ENCODE measurements at places on chromosomes 12 and 14. TPM values are rescaled to one million over a fixed set of nuclear protein-coding genes. Genes with fewer than 3 reads are reported as not detected.
A peak's percentile ranks its signal among the peaks of the same experiment; 100 is the strongest.

DNA sequence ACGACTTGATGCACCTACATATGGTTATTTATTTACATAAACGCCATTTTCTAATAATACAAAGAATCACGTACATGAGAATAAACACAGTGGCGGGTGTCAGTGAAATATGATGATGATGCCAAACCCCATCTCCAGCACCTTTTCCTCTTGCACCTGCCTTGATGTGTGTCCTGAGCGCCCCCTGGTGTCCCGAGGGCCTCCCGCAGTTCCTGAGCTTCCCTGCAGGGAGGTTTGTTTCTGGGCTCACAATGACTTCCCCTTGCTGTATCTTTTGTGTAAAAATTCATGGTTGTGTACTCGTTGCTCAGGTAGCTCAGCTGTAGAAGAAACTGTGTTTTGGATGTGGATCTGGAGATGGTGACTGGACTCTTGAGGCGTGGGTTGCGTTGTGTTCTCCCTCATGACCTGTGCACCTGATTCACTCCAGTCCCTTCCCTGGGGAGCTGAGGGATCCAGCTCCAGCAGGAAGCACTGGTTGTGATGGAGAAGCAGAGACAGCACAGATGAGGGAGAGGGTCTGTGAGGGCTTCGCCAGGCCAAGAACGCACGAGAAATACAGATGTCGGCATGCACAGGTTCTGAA lies 1037.8 kb downstream of the TMEM121 start:
- no peak overlapping the region for H3K27ac ChIP-seq
- peak; percentile 77 for DNase-seq
- H3K4me1 ChIP-seq: no peaks in the 10 kb centered on the region

HOXC12 gene
- not detected for total RNA-seq

GRCh38 chr12:24287963-24288362 lies 338.5 kb upstream of the SOX5 start:
- no peak overlapping the region for H3K4me3 ChIP-seq
- H3K27me3 ChIP-seq: no peaks in the 10 kb centered on the region
- no peaks in the 10 kb centered on the region for H3K4me1 ChIP-seq

- H3K27ac ChIP-seq: peak overlapping the region; percentile 19
- H3K4me3 ChIP-seq: no peak overlapping the region
- H3K4me1 ChIP-seq: peaks cover 5% of the 10 kb centered on the region
- DNase-seq: no peak
- H3K27me3 ChIP-seq: no peaks in the 10 kb centered on the region
- H3K36me3 ChIP-seq: peaks cover 22% of the 10 kb centered on the region
Observed at GRCh38 chr14:24123424-24124417, 6.7 kb upstream of the FITM1 start.

DNA sequence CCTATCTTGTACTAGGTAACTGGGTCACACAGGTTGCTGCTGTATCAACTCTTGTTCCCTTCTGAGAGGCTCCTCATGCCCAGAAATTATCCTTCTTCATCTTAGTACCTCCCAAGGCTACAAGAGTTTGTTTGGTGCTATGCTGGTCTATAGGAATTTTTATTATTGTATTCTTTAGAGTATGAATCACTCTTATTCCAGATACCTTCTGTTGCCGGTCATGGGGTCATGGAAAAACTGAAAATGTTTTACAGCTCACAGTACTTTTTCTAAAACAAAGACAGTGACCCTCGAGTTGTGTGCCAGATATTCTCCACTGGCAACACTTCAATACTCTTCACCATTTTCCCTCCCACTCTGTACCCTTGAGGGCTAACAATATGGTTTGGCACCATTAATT lies 1598.0 kb upstream of the TMEM132C start:
- no peak overlapping the region for H3K4me3 ChIP-seq
- no peak for DNase-seq
- no peaks in the 10 kb centered on the region for H3K4me1 ChIP-seq
- no peaks in the 10 kb centered on the region for H3K27me3 ChIP-seq
- no peaks in the 10 kb centered on the region for H3K36me3 ChIP-seq
- no peak overlapping the region for H3K27ac ChIP-seq

- no peaks in the 10 kb centered on the region for H3K36me3 ChIP-seq
- no peaks in the 10 kb centered on the region for H3K27me3 ChIP-seq
- no peak overlapping the region for H3K27ac ChIP-seq
- H3K4me3 ChIP-seq: no peak overlapping the region
Observed at GRCh38 chr12:117404940-117405339, 43.5 kb upstream of the NOS1 start.

GRCh38 chr12:52081263-52081733 lies 1.8 kb downstream of the SMIM41 start:
- DNase-seq: no peak
- peak overlapping the region; percentile 22 for H3K27ac ChIP-seq
- peaks cover 9% of the 10 kb centered on the region for H3K36me3 ChIP-seq
- H3K4me1 ChIP-seq: peaks cover 6% of the 10 kb centered on the region

GRCh38 chr14:102538602-102539543 lies 29.3 kb upstream of the ANKRD9 start:
- DNase-seq: no peak
- no peak overlapping the region for H3K27ac ChIP-seq
- H3K27me3 ChIP-seq: peaks cover 5% of the 10 kb centered on the region
- H3K36me3 ChIP-seq: no peaks in the 10 kb centered on the region

DNA sequence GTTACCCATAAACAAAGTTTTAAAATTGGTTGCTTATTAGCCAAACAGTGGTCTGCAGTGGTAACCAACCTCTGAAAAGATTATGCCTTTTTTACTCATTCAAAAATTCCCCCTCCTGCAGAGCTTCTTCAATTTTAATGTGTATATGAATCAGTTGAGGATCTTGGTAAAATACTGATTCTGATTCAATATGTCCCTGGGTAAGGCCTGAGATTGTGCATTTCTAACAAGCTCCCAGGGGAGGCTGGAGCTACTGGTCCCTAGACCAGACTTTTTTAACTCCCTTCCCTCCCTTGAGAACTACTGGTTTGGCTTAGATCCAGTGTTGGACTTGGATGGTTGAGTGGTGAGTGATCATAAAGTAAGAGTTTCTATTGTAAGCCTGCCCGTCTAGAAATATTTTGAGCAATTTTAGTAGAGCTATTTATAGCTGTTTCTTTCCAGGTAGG lies 90.2 kb downstream of the FUT8 start:
- no peak for DNase-seq
- H3K27me3 ChIP-seq: no peaks in the 10 kb centered on the region
- no peak overlapping the region for H3K4me3 ChIP-seq
- peak overlapping the region; percentile 19 for H3K27ac ChIP-seq
- H3K4me1 ChIP-seq: peaks cover 26% of the 10 kb centered on the region
- H3K36me3 ChIP-seq: peaks cover 41% of the 10 kb centered on the region

GRCh38 chr14:70045844-70046535 lies 142.8 kb downstream of the SLC8A3 start:
- no peak overlapping the region for H3K27ac ChIP-seq
- H3K4me1 ChIP-seq: no peaks in the 10 kb centered on the region
- no peaks in the 10 kb centered on the region for H3K36me3 ChIP-seq
- no peak for DNase-seq
- H3K4me3 ChIP-seq: no peak overlapping the region

GRCh38 chr14:53011053-53011462 lies 60.2 kb upstream of the FERMT2 start:
- no peak for DNase-seq
- no peaks in the 10 kb centered on the region for H3K36me3 ChIP-seq
- H3K4me1 ChIP-seq: no peaks in the 10 kb centered on the region
- H3K27ac ChIP-seq: no peak overlapping the region
- peaks cover 12% of the 10 kb centered on the region for H3K27me3 ChIP-seq

- no peaks in the 10 kb centered on the region for H3K36me3 ChIP-seq
- peaks cover 9% of the 10 kb centered on the region for H3K27me3 ChIP-seq
- no peak overlapping the region for H3K4me3 ChIP-seq
- no peaks in the 10 kb centered on the region for H3K4me1 ChIP-seq
- H3K27ac ChIP-seq: no peak overlapping the region
Observed at GRCh38 chr12:112711026-112711425, 80.5 kb upstream of the RPH3A start.

DNA sequence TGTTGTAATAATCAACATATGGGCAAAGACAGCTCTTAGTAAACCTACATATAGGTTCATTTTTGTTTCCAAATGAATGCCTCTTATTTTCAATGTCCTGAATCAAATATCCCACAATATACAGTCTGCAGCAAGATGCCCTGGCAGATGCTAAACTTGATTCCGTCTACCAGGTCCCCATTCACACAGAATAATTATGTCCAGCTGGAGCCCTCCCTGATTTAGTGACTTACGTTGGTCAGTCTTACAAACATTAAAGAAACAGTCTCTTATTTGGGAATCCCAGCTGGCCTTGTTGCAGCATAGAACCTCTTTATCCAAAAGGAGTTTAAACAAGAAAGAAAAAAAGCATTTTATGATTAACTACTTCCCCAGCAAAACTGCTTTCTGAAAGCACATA lies 82.7 kb upstream of the BMP4 start:
- H3K27ac ChIP-seq: no peak overlapping the region
- no peaks in the 10 kb centered on the region for H3K4me1 ChIP-seq
- peaks cover 5% of the 10 kb centered on the region for H3K27me3 ChIP-seq
- H3K36me3 ChIP-seq: no peaks in the 10 kb centered on the region

- peaks cover 12% of the 10 kb centered on the region for H3K27me3 ChIP-seq
- no peaks in the 10 kb centered on the region for H3K36me3 ChIP-seq
- no peak overlapping the region for H3K4me3 ChIP-seq
- no peak for DNase-seq
Observed at GRCh38 chr14:51630987-51631386, 20.7 kb upstream of the FRMD6 start.

- H3K4me1 ChIP-seq: no peaks in the 10 kb centered on the region
- DNase-seq: peak; percentile 51
- H3K27ac ChIP-seq: no peak within 1 kb of the TSS
Observed at GRCh38 chr12:109020796-109021380, at the start of gene SVOP. Gene SVOP (minus strand): TSS chr12:109021068. CDS start chr12:109020868, 200 bp downstream.

SOAT2 gene
- total RNA-seq: 9.8 TPM
